ENCODE measurements at places on chromosomes 4 and X.

- DNase-seq = no peak
Observed at GRCh38 chr4:8852118-8852704, 19.4 kb downstream of the HMX1 start.

GRCh38 chr4:108466936-108467902, 153.2 kb upstream of the RPL34 start:
- no peak for DNase-seq

GRCh38 chr4:76605099-76605563, 170.1 kb downstream of the SHROOM3 start:
- no peak for DNase-seq

GRCh38 chrX:116490104-116490503, 27.3 kb upstream of the CT83 start:
- DNase-seq = no peak

DNA sequence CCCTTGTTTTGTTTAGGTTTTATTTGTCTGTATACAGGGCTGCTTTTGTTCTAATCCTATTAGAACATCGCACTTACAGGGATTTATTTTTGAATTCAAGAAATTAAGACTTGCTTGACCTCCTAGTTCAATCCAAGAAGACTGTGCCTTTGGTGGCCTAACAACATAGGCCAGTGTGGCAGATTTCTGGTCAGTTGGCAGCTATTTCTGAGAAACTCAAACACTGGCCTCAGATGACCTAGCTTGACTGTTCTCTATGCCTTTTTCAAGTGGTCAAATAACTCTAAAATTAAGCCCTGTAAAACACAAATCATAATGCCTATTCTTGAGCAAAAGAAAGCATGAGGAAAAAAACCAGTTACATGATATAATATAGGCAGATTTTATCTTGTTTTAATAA, 89.3 kb upstream of the GPR34 start:
- DNase-seq = no peak

GRCh38 chr4:112270640-112271421, 14.9 kb downstream of the TIFA start:
- DNase-seq = no peak

- no peak for DNase-seq
Observed at GRCh38 chr4:144658015-144658567, 12.1 kb downstream of the HHIP start.

GRCh38 chr4:140174543-140174942, 20.6 kb upstream of the MAML3 start:
- no peak for DNase-seq

DNA sequence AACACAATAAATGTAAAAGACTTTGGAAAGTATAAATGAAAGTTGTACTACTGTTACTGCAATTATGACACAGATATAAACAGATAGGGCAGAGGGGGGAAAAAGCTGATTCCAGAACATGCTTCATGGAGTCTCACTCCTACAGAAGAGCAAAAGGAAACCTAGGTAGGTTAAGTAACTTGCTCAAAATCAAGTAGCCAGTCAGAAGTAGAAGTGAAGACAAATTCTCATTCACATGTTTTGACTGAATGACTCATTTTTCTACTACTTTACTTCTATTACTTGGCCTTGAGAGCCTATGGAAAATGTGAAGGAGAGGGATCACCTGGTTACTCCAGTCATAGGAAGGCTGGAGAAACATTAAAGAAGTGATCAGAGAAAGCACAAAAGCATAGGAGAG, 23.6 kb upstream of the RASGEF1B start:
- DNase-seq = no peak

DNA sequence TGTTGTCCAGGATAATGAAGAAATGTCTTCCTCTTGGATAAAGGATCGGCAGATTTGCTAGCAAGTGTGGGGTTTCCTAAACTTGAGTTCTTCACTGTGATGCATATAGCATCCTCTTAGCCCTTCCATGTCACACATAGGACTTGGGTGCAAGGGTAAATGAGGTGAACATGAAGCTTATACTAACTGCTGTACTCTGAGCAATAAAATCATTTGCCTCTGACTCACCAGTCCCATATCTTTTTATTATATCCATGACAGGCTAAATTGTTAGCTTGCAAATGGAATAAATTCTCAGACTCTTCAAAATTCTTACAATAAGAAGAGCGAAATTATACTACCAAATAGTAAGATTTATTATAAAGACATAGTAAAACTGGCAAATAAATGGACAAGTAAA, 14.7 kb upstream of the TBC1D1 start:
- DNase-seq = no peak

- no peak for DNase-seq
Observed at GRCh38 chr4:20394512-20394911, 142.8 kb downstream of the SLIT2 start.

DNA sequence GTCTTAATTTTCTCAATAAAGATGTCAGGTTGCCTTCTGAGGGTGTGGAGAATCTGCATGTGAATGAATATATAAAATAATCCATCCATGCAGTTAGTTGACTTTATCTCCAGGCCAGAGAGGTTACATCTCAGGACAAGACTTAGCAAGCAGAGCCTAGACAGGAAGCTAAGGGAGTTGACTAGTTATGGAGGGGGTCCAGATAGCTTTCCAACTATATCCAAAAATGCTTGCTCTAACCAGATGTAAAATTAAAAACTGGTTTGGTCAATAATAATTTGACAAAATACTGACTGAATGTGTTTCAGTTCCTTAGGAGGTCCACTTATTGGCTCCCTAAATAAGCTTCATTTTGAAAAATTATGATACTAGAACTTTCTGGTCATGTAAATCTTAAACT, 101.4 kb downstream of the PAPSS1 start:
- DNase-seq = no peak

DNA sequence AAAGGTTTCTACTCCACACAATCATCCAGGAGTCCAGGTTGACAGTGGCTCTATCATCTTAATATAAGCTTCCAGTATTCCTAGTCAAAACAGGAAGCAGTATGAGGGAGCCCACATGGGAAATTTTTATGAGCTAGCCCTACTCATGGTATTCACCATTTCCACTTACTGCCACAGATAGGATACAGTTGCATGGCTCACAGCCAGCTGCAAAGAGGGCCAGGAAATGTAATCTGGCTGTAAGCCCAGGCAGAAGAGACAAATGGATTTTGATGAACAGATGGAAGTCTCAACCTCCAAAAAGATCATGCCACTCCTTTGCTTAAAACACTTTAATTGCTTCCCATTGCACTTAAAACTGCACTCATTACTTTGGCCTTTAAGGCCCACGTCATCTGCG, 150.6 kb downstream of the ADAMTS3 start:
- no peak for DNase-seq

DNA sequence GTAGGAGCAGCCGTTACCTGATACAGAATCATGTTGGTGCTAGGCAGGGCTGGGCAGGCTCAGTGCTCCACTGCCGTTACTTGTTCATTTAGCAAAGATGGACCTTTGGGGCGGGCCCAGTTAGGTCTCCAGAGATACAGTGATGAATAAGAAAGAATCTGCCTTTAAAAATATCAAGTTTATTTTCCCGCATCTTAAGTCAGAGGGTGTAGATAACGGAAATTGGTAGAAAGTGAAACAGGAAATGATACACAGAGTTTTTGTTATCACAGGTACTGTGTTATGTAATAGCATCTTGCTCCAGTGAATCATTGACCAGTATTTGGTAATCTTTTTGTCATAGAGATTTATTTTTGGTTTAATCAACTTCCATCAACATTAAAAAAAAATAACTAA, 5.5 kb downstream of the TMEM131L start:
- DNase-seq = peak; percentile 58

GRCh38 chr4:25113915-25114904, 46.0 kb downstream of the SEPSECS start:
- no peak for DNase-seq

DNA sequence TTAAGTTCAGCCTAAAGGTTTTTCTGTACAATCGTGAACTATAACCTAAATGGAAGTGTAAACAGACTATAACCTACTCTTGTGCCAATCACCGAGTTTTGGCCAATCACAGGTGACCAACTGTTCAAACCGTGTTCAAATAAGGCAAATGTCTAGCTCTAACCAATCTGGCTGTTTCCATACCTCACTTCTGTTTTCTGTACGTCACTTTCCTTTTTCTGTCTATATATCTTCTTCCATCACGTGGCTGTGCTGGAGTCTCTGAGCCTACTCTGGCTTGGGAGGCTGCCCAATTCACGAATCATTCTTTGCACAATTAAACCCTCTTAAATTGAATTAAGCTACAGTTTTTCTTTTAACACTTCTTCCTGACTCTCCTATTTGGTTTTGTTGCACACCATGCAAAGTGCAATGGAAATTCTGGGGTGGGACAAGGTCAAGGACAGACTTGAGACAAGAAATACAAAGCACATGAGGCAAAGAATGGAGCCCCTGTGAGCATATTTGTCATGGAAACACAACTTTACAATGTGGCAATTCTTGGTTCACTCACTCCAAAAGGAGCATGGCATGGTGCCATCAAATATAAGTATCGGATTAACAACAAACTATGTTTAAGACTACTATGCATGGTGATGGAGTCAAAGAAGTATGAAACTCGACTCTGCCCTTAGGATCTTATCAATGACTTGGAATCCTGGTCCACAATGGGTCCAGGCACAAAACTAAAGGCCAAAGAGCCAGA, 115.7 kb upstream of the FAM9B start:
- DNase-seq = no peak
